Neural progenitor cell (in vitro differentiated cells): ENCODE measurements at places on chromosomes 3 and 15.
A peak's percentile ranks its signal among the peaks of the same experiment; 100 is the strongest.

DNA sequence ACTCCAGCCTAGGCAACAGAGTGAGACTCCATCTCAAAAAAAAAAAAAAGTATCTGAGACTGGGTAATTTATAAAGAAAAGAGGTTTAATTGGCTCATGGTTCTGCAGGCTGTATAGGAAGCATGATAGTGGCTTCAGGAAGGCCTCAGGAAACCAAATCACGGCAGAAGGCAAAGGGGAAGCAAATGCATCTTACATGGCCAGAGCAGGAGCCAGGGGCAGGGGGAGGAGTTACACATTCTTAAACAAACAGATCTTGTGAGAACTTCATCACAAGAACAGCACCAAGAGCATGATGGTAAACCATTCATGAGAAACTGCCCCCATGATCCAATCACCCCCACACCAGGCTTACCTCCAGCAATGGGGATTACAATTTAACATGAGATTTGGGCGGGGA, 37.2 kb downstream of the ACAP2 start:
- H3K4me1 ChIP-seq, result no peaks in the 10 kb centered on the region
- H3K27ac ChIP-seq, result no peak overlapping the region
- DNase-seq, result no peak
- H3K4me3 ChIP-seq, result no peak overlapping the region

- no peaks in the 10 kb centered on the region for H3K36me3 ChIP-seq
- H3K4me1 ChIP-seq, result no peaks in the 10 kb centered on the region
- DNase-seq, result no peak
- no peaks in the 10 kb centered on the region for H3K27me3 ChIP-seq
- H3K27ac ChIP-seq, result no peak overlapping the region
Measured at GRCh38 chr3:112374333-112374734, 41.4 kb downstream of the CD200 start.

GRCh38 chr3:14462738-14463137, 60.3 kb downstream of the SLC6A6 start:
- H3K27ac ChIP-seq, result no peak overlapping the region
- no peaks in the 10 kb centered on the region for H3K27me3 ChIP-seq
- H3K36me3 ChIP-seq, result no peaks in the 10 kb centered on the region
- DNase-seq, result no peak

DNA sequence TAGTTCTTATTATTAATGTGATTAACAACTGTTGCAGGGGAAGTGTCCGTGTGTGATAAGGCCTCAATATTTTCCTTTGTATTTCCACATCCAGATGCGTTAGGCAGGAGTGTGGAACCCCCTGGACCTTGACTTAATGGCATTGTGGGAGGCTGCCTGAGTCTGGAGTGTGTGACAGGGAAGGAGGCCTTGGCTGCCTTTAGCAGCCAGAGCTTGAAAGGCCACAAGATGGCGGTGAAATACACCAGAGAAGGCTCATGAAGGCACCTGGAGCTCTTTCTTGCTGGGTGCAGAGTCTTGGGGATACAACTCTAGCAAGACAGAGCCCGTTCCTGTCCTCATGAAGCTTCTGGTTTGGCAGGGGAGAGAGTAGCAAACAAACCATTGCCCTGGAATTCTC, 36.9 kb downstream of the POLR2M start:
- peak; percentile 59 for DNase-seq
- H3K27me3 ChIP-seq, result no peaks in the 10 kb centered on the region
- no peaks in the 10 kb centered on the region for H3K4me1 ChIP-seq
- H3K4me3 ChIP-seq, result no peak overlapping the region
- no peak overlapping the region for H3K27ac ChIP-seq
- no peaks in the 10 kb centered on the region for H3K36me3 ChIP-seq

DNA sequence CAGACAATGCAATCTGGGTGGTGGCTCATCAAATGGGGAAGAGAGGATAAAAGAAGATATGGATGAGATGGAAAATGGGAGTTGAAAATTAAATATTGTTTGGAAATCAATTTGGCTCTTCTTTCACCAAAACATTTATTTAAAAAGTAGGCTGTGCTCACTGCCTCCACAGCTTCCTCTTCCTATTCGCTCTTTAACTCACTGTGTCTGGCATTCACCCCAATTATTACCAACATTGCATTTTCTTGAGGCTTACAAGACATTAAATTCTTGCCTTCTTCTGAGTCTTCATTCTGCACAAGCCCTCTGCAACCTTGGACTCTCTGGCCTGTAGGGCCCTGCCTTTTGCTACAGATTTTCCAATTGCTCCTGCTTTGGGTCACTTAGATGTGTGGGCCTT, 52.9 kb upstream of the TSPAN3 start:
- H3K36me3 ChIP-seq, result no peaks in the 10 kb centered on the region
- H3K27me3 ChIP-seq, result no peaks in the 10 kb centered on the region
- no peak overlapping the region for H3K4me3 ChIP-seq
- DNase-seq, result no peak

GRCh38 chr3:134579141-134579665, 71.6 kb downstream of the KY start:
- no peak overlapping the region for H3K4me3 ChIP-seq
- H3K36me3 ChIP-seq, result no peaks in the 10 kb centered on the region
- no peaks in the 10 kb centered on the region for H3K27me3 ChIP-seq

- no peak overlapping the region for H3K4me3 ChIP-seq
- no peak for DNase-seq
- no peak overlapping the region for H3K27ac ChIP-seq
- no peaks in the 10 kb centered on the region for H3K36me3 ChIP-seq
Measured at GRCh38 chr3:107977221-107978130, 113.4 kb downstream of the CD47 start.
